ENCODE measurements at places on chromosomes 12 and 14.

- DNase-seq: no peak
Measured at GRCh38 chr12:24617471-24617870, 331.4 kb downstream of the BCAT1 start.

DNA sequence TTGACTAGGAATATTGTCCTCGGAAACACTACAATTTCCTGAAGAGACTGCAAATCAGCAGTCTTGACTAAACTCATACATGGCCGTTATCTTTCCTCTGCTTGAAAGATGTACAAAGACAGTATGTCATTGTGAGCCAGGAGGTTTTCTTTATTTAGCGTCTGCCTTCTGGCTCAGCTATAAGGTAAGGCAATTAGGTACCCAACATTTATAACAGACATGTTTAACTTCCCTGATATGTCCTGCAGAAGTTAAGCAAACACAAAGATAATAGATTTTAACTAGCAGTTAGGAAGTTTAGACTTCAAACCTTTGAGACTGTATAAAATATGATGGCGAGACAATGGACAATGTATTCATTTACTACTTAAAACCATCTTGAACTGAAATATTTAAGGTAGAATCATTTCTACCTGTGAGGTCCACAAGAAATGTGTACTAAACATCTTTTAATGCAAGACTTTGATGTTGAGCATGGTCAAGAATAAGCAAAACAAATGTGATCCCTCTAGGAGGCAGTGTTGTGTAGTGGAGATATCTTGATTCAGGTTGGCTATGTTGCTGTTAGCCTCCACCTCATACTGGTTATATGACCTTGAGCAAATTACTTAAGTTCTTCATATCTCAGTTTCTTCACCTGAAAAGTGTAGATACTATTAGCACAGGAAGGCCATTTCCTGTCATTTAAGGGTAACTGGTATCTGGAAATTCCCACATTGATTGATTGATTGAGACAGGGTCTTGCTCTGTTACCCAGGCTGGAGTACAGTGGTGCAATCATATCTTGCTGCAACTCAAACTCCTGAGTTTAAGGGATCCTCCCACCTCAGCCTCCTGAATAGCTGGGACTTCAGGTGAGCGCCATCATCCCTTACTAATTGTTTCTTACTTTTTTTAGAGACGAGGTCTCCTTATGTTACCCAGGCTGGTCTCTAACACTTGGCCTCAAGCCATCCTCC is 96.3 kb upstream of the EEA1 start:
- DNase-seq: peak; percentile 17

DNA sequence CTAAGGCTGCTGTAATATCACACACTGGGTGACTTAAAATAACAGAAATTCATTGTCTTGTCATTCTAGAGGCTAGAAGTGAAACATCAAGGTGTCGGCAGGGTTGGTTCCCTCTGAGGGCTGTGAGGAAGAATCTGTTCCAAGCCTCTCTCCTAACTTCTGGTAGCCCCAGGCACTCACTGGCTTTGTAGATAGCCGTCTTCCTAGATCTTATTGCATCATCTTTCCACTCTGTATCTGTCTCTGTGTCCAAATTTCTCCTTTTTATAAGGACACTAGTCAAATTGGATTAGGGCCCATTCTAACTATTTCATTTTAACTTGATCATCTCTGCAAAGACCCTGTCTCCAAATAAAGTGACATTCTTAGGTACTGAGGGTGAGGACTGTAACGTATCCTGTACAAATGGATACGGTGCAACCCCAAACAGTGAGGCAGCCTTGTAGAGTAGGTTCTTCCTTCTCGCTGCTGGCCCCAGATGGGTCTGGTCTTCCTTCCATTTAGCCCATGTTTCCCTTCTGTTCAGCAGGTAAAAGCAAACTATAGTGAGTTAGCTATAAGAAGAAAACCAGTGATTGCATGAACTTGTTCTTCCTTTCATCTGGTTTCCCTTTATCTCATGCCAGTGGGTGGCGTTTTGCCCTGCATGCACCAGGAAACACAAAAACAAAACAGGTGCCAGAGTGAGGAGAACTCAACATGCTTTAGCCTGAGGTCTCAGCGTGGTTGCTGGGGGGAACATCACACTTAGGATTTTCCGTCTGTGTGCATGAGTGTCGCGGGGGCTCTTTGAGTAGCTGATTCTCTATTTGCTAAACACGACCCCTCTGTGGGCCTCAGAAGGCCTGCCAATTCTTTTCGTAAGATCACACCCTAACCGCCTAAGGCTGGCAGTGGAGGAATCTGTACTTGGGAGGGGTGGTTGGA is 19.5 kb downstream of the TTC9 start:
- DNase-seq: no peak

DNA sequence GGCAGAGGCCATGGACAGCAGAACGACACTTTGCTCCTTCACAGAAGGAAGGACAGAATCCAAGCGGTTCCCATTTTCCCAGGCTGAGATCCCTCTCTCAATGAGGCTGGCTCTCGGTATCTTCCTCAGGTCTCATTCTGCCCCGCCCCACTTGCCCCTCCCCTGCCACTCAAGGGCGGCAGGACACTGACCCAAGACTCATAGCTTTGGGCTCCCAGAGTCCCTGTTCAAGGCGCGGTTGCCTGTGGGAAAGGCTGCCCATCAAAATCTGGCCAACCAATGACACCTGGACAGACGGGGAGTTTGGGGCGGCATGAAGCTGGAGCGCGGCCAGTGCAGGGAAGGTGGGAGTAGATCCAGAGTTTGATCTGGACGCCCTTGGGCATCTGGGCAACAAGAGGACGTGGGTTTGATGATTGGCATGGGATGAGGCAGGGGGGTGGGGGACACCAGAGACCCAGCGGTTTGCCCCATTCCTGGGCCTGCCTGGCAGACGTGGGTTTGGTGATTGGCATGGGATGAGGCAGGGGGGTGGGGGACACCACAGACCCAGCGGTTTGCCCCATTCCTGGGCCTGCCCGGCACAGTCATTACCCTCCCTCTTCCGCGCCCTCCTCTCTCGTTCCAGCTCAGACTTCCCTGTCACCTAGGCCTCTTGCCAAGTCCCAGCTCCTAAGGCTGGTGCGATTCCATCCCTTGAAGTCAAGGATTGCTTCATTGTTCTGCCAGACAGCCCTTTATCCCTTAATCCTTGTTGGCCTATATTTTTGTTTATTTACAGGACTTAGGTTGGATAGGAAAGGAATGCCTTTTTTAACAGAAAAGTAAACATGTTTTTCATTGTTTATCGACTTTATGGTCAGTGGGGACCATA is 92.1 kb downstream of the NINJ2 start:
- no peak for DNase-seq

DNA sequence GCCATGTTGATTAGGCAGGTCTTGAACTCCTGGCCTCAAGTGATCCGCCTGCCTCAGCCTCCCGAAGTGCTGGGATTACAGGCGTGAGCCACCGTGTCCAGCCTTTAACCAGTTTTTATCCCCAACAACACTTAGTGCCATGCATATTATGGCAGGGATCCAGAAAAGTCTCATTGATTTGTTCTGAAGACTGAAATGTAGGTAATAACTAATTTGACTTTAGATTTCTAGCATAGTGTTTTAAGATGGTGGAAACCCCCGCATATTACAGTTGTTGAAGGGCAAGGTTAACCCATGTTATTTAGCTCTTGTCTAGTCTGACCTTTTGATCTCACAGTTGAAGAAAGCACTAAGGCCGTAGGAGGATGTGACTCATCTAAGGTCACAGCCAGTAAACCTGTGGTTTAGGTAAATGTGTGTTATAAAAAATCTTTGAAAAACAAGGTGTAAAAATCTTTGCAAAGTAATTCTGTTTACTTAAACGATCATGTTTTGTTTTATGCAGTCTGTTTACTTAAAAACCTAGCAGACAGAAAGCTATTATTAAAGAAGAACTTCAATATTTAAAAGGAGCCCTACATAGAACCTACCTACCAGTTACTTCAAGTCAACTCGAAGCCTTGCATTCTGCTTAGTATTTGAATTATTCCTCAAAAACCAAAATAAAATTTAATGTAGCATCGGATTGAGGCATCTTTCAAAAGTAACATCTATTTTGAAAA is 24.8 kb downstream of the BICDL1 start:
- DNase-seq: no peak

GRCh38 chr14:76876076-76876475 is 49.9 kb downstream of the LRRC74A start:
- DNase-seq: no peak

- peak; percentile 89 for DNase-seq
Measured at GRCh38 chr14:50000380-50001150, 107.7 kb downstream of the ARF6 start.

DNA sequence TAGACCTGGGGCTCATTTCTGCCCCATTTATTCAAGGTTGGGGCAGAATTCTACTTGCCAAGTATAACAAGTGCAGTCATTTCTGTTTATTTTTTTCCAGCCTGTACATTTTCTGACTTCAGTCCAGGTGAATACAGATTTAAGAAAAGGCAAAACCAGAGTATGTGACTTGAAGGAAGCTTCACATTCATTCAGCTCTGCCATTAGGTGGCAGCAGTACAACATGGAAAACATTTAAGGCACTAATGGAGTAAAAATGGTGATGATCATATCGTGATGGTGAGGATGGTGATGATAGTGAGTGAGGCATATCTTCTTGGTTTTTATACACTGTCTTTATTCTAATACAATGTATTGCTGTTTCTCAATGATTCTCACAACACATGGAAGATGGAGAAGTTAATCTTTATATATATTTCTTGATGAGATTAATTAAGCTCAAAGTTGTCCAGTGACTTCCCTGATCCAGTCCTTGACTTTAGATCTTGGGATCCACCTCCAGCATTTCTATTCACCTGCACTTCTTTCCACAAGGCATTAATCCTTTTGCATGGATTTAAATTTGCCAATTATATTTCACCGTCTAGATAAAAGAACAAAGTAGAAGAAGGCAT is 176.7 kb upstream of the SEL1L start:
- no peak for DNase-seq

- DNase-seq: no peak
Measured at GRCh38 chr12:14773685-14774073, 29.6 kb downstream of the WBP11 start.

DNA sequence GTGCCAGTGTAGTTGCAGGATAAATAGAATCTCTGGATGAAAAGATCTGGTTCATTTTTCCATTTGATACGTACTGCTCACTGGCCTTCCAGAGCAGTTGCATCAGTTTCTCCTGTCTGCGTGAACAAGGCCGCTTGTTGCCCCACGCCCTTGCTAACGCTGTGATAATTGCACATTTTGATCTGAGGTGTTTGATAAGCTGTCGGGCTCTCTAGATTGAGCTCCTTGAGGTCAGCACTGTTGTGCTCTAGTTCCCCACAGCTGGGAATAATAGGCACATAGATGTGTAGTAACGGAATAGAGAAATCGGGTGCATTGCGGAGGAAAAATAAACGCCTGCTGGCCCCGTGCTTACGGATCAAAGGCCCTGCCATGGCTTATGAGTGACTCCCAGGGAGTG is 42.8 kb upstream of the TRAF3 start:
- DNase-seq: no peak

DNA sequence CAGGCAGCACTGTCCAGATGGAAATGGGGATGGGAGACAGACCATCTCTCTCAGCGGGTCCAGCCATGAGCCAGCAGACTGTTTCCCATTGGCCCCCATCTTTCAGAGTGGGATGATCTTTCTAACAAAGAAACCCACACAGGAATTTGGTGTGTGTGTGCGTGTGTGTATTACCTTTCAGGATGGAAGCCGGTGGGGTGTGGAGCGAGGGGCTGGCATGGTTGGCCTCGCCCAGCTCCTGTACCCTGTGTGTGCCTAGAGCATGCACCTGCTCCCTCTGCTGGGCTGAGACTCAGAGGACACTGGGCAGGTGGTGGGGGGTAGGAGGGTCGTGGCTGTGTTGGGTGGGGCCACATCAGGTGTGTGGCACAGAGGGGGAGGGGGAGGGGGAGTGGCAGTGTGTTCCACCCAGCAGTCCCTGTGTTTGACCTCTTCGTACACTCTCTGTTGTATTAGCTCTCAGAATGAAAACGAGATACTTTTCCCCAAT is 33.0 kb upstream of the TSPAN9 start:
- no peak for DNase-seq

DNA sequence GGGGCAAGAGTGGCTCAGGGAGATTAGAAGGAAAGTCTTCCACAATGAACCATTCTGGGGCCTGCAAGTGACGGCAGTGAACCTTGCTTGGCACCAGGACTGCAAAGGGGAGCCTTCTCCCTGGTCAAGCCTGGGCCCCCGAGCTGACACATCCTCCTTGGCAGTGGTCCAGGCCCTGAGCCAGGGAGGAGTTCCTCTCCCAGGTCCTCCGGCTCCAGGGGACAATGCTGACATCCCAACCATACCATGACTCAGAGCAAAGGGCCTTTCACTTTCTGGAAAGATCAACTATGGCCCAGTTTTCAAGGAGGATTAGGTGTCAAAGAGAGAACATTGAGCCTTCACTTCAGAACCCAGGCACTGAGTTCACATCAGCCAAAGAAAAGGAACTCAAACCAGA is 756.5 kb upstream of the TBX3 start:
- DNase-seq: peak; percentile 21

DNA sequence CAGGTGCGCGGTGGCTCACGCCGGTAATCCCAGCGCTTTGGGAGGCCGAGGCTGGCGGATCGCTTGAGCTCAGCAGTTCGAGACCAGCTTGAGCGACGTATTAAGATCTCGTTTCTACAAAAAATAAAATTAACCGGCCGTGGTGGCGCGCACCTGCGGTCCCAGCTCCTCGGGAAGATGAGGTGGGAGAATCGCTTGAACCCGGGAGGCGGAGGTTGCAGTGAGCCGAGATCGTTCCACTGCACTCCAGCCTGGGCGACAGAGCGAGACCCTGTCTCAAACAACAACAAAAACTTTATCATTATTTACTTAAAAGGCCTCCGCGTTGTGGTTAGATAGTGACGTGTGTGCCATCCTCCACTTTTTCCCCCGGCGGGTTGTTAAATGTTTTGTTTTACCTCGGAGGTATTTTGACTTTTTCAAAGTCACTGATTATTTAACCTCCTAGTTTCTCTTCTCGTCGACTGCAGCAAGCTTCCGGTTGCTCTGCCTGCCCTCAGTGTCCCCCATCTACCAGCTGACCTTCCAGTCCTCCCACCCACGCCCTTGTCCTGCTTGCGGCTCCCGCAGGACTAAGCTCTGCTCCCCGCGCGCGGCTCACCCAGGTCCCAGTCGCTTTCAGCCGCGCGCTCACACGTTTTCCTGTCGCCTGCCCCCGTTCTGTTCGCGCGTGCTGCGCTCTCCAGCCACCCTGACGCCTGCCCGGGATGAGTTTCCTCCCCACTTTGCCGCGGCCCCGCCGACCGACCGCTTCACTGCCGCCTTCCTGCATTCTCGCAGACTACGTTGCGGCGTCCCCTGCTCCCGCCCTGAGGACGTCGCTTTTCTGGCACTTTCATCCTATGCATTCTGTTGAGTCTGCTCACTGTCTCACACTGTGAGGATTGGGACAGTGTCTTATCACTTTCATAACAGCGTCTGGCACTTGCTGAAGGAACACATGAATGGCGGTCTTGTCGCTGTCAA is 1.2 kb upstream of the SCAF11 start:
- DNase-seq: no peak

- no peak for DNase-seq
Measured at GRCh38 chr12:2172491-2173214, 119.9 kb downstream of the CACNA1C start.

GRCh38 chr14:24307575-24308341 is at the start of gene CIDEB:
Gene CIDEB (minus strand): TSS chr14:24307977. CDS start chr14:24307858, 119 bp downstream.
- DNase-seq: no peak

GRCh38 chr14:99601361-99601831 is 2.6 kb downstream of the CCDC85C start:
- DNase-seq: no peak

All from BJ (cell line).